BE2C (cell line): ENCODE measurements at places on chromosomes 13 and 19.

DNA sequence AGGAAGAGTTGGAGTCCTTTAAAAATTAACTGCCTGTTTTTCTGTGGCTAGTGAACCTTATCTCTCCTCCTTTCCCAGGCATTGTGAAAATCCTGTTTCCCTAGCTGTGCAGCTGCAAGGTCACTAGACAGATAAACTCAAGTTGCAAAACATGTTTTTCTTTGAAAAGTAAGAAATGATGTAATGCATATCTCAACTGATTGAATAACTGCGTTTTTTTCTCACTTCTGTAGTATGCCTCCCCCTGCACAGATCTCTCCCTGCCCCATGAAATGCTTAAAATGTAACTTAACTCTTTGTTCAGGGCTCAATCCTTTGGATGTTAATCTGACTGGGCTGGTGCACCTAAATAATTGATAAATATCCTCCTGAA is 27.7 kb upstream of the CYSLTR2 start:
- DNase-seq = no peak

DNA sequence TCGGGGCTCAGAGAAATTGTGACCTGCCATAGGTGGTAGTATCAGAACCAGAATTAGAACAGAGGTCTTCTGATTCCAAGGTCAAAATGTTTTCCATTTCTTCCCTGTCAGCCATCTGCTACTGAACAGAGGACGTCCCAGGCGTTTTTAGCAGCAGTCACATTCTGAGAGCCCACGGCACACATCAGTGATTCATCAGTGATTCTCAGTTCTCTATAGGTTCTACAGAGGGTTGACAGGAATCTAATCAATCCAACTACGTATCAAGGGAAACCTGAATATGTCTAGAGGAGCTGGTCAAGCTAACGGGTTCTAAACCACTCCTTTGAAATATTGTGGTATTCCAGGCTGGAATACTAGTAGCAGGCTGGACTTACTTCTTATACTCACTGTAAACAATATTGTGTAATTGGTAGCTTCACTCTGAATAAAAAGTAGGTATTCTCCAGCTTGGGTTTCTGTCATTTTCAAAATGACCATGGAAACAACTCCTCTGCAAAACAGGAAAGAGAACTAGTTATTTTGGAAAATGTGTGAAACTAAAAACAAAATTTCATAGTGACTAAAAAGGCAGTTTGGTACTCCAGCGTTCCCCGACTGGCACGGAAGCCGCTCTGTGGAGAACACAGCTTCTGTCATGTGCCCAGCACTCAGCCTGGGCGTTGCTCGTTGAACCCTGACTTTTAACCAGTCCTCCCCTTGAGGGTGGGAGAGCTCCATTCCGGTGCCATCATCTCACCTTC is 43.2 kb downstream of the FLT3 start:
- no peak for DNase-seq

- peak; percentile 92 for DNase-seq
Observed at GRCh38 chr13:114065141-114065925, 67.1 kb downstream of the RASA3 start.

GRCh38 chr13:113245849-113246796 is 36.7 kb downstream of the CUL4A start:
- no peak for DNase-seq

DNA sequence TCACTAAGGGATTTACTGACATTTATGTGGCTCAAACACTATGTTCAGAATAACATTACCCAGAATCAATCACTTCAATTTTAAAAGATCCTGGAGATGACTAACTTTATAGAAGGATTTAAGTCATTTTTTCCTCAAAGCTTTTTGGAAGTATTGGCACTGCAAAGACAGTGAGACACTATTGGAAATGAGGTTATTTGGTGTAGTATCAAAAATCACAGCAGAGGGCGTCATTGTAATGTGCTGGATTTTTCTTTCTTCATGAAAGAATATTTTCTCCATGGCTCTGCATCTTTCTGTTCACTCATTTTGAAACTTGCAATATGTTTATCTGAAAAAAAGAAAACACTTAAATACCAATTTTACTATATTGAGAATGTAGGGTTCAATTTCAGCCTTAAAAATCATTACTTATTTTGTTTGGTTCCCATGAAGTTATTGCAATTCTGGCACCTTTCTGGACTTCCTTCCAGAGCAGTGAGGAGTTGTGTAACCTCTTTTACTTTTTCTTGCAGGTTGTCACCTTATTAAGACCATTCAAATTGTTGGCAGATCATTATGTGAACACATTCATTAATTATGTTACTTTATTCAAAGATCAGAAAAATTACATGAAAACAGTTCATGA is 3.7 kb upstream of the CSNK1A1L start:
- DNase-seq = no peak

DNA sequence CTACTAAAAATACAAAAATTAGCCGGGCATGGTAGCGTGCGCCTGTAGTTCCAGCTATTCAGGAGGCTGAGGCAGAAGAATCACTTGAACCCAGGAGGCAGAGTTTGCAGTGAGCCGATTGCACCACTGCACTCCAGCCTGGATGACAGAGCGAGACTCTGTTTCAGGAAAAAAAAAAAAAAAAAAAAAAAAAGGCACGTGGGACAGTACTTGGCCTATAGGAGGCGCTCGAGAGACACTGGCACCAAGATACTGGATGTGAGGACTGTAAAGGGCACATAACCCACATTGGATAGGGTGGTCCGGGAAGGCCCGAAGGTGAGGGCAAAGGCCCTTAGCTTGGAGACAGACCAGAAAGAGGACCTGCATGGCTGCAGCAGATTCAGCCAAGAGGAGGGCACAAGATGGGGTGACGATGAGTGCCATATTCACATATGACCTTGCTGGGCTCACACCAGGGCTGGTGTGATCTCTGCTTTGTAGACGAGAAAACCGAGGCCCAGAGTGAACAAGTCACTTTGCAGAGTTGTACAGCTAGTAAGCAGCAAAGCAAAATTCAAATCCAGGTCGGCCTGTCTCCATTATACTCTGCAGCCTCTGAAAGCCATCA is 89.4 kb downstream of the DPF1 start:
- peak; percentile 57 for DNase-seq

- DNase-seq = peak; percentile 68
Observed at GRCh38 chr19:50693064-50693975, 26.3 kb downstream of the SHANK1 start.

DNA sequence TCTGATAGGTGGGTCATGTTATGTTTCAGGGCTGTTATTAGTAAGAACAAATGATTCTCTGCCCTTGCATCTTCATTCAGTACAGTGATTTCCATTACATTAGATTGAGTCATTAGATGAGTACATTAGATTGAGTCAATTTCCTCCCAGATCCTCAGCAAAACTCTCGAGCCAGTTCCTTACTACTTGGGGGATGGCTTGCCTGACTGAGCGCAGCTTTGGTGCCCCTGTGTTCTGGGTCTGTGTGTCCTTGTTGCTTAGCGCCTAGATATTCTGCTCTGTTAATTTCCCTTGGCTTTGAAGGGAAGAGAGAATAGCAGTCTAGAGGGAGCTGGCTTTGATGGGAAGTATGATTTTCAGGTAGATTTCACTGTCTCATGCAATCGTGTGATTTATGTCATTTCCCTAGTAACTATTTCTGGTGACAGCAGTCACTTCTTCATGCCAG is 19.1 kb upstream of the SCEL start:
- DNase-seq = peak; percentile 41

DNA sequence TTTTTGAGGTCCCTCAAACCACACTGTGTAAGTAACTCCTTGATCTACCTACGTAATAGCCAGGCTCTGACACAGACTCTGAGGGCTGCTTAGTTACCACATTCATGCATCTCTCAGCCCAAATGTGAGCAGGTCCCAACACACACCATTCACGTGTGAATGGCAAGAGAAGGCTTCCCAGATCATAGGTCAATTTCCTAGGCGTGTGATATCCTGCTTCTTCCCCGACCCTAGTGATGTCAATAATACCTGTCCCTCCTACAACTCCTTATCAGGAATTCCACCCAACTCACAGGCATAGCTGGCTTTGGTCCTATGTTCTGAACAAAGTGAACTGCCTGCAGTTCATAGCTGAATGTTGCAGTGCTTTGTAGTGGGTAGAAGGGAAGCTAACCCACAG is 334.5 kb downstream of the RFC3 start:
- no peak for DNase-seq

DNA sequence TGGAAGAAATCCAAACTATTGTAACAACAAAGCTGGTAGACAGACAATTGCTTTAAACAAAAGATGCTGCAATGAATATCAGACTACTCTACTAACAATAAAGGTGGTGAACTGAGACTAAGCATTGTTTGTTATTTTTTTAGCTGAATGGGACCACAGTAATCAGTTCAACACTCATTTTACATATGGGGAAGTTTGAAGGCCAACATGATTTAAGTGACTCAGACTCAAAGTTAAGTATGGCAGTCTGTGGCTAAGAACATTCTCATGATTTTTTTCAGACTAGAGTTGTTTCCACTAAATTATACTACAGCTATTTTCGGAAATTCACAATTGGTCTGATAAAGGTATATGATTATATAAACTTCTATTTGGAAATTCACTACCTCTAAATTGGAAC is 10.4 kb downstream of the EXOSC8 start:
- DNase-seq = no peak

GRCh38 chr19:9406798-9407352 is 28.5 kb downstream of the ZNF266 start:
- peak; percentile 97 for DNase-seq

DNA sequence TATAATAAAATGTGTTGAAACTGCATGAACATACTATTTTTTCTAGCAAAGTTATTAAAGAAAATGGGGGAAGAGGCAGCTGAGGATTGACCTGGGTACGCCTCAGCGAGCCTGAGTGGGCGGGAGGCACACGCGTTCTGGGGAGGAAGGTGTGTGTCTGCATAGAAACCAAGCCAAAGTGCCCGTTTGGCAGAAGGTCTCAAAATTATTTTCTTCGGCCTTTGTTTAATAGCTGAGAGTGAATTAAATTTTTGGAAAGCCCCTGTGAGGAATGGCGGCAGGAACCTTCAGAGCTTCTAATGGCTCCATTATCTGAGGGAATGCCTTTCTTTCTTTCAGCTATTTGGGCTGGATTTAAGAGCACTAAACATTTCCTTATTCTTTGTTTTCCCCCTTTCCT is 5.2 kb downstream of the ZIC2 start:
- DNase-seq = no peak
